ENCODE measurements at places on chromosomes 4 and X. TPM values are rescaled to one million over a fixed set of nuclear protein-coding genes. Genes with fewer than 3 reads are reported as not detected.

GPC3 gene
- not detected for polyA plus RNA-seq

PCDH11X gene
- polyA plus RNA-seq: not detected

FGA gene
- not detected for polyA plus RNA-seq

LEF1 gene
- 5.1 TPM for polyA plus RNA-seq

GSX2 gene
- polyA plus RNA-seq: not detected

AWAT2 gene
- not detected for polyA plus RNA-seq

TMPRSS11A gene
- not detected for polyA plus RNA-seq

ABCG2 gene
- polyA plus RNA-seq: 0.01 TPM

CLNK gene
- polyA plus RNA-seq: 0.75 TPM

HTN3 gene
- polyA plus RNA-seq: not detected

RASSF6 gene
- polyA plus RNA-seq: 0.95 TPM

IGFBP7 gene
- polyA plus RNA-seq: 0.50 TPM

MRPS18C gene
- 14.0 TPM for polyA plus RNA-seq

GPRASP2 gene
- 0.13 TPM for polyA plus RNA-seq

HMGB3 gene
- polyA plus RNA-seq: 2.1 TPM

DOCK11 gene
- 31.0 TPM for polyA plus RNA-seq

TASL gene
- 8.1 TPM for polyA plus RNA-seq

MCF2 gene
- polyA plus RNA-seq: 0.54 TPM

NDNF gene
- polyA plus RNA-seq: not detected

POLN gene
- polyA plus RNA-seq: 0.73 TPM

RIBC1 gene
- 0.91 TPM for polyA plus RNA-seq

All from B cell (primary cell).